ENCODE measurements at places on chromosomes 2 and 18.

DNA sequence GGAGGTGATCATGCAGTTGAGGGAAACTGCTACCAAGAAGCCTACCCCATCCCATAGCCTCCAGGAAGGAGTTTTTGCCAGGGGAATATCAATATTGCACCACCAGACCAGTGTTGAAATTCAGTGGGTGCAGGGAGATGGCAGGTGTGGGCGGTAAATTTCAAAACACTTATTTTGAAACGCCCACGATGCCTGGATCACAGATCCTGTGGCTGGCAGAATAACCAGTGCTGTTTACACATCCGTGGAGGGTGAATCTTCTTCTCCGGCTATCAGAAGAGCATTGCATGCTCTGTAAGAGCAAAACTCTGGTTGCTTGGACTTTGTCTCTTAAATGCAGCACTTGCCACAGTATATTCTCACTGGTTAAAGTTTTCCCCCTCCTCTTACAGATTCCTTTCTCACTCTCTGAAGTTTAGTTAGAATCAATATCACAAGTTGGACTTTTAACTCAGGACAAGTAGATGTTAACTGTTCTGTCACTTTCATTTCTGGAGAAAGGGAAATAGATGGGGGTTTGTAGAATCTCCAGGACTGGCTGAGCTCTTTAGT lies 70.5 kb upstream of the ZCCHC2 start:
- DNase-seq, result no peak

- no peak for DNase-seq
Observed at GRCh38 chr18:46001892-46002291, 34.8 kb upstream of the EPG5 start.

DNA sequence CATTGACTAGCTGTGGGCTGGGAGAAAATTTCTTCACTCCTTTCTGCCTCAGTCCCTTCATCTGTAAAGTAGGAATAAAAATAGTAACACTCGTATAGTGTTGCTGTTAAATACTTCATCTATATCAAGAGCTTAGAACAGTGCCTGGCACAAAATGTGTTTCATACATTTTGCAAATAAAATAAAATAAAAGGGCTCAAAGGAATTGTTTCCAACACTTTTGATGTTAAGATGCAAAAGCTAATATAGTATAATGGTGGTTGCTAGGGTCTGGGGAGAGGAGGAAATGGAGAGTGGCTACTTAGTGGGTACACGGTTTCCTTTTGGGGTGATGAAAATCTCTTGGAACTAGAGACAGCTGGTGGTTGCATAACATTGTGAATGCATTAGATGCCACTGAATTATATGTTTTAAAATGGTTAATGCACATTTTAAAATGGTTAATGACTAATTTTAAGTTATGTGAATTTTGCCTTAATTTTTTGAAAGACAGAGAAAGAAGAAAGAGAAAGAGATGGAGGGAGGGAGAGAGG lies 542.1 kb upstream of the ID2 start:
- no peak for DNase-seq

GRCh38 chr2:232781765-232782164 lies 5.4 kb upstream of the KCNJ13 start:
- DNase-seq, result no peak

GRCh38 chr2:24957976-24958375 lies 13.8 kb downstream of the DNAJC27 start:
- no peak for DNase-seq

GRCh38 chr2:172415157-172415864 lies 12.1 kb upstream of the ITGA6 start:
- no peak for DNase-seq

GRCh38 chr2:37454851-37455762 lies 110.7 kb downstream of the QPCT start:
- DNase-seq, result no peak

- no peak for DNase-seq
Observed at GRCh38 chr2:219650426-219651248, 23.2 kb downstream of the SLC4A3 start.

GRCh38 chr2:17245906-17246305 lies 272.3 kb downstream of the RAD51AP2 start:
- no peak for DNase-seq

DNA sequence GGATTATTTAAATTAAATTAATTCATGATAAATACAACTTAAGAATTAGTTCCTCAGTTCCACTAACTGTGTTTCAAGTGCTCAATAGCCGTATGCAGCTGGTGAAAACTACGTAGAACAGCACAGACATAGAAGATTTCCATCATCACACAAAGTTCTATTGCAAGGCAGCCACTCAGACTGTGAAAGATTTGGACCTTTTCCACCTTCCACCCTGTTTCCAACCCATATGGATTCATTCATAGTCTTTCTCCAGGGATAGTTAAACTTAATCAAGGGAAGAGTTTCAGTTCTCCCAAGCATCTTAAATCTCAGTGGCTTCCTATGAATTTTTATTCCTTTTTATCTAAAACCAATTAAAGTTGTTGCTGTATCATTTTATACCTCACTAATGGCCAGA lies 2030.8 kb downstream of the SUCLG1 start:
- DNase-seq, result no peak

DNA sequence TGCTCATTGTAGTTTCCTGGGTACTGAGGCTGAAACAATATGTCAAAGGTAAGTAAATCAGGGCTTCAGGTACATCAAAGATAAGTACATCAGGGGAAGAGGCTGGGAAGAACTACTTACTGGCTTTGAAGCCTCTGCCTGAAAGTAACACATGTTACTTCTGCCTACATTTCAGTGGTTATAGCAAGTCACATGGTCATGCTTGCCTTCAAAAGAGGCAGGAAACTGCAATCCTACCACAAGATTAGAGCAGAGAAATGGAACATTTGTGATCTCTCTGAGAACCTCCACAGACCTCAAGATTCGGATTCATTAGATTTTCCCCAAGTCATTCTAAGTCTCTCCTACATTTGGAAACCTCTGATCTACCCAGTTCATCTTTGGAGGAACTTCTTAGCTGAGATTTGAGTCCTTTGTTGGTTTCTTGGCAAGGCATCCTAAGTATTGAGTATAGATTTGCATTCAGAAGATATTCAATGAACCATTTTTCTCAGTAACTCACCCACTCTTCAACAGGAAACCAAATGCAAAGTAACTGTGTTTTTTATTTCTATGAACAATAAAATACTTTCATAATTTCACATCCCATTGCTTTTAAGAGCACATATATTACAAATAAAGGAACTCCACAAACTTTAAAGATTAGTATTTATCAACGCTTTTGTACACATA lies 48.5 kb upstream of the CCDC195 start:
- no peak for DNase-seq

GRCh38 chr18:48639772-48640432 lies 101.1 kb downstream of the CTIF start:
- DNase-seq, result no peak

GRCh38 chr2:206984206-206984605 lies 44.9 kb downstream of the CPO start:
- no peak for DNase-seq

GRCh38 chr2:159545085-159545484 lies 71.3 kb downstream of the BAZ2B start:
- DNase-seq, result no peak

GRCh38 chr2:207238831-207239701 lies 73.3 kb upstream of the KLF7 start:
- DNase-seq, result no peak

DNA sequence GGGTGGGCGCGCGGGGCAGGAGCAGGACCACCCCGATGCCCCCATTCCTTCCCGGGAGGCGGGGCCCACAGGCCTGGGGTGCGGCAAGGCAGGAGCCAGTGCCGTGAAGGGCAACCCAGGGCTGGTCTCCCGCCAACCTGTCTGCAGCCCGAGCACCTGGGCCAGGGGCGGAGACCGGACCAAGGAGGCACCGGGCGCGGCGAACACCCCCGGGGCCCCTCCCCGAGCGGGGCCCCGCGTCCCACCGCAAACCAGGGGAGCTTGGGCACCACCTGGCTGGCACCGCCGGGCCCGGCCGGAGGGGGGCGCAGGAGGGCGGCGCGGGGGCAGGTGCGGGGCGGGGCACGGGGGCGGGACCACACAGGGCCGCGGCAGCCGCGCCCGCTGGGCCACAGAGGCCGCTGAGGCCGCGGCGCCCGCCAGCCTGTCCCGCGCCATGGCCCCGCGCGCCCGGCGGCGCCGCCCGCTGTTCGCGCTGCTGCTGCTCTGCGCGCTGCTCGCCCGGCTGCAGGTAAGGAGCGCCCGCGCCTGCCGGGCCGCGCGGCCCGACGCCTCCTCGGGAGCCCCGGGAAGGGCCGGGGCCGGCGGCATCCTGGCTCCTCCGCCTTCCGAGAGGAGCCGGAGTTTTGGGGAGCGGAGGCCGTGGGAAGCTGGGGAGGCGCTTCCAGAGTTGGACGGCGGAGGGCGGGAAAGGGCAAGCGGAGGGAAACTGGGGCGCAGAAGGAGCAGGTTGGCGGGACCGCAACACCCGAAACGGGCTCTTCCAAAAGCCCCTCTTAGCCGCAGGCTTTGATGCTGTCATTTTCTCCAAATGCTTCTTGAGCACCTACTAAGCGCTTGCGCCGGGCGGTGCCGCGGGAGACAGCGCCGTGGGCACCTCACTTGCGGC lies at the start of gene TNFRSF11A:
TSS of gene TNFRSF11A (plus strand) at position 394 of the 889 bp plus-strand sequence. CDS start at position 437, 43 bp downstream.
- DNase-seq, result peak; percentile 56

DNA sequence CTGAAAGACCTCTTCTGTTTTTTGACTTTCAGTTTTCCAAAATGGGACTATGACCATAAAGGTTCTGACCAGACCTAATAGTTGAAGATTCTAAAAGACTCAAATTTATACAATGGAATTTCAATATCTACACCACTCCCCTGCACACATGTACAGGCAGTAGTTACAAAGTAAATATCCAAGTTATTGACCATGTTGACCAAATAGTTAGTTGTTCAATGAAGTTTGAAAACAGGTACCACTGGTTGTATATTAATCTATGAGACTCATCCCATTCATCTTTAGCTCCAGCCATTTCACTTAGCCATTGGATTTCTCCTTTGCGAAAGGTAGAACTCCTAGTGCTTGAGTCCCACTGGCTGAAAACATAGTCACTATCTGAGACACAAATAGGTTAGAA lies 277.4 kb downstream of the SETBP1 start:
- no peak for DNase-seq

DNA sequence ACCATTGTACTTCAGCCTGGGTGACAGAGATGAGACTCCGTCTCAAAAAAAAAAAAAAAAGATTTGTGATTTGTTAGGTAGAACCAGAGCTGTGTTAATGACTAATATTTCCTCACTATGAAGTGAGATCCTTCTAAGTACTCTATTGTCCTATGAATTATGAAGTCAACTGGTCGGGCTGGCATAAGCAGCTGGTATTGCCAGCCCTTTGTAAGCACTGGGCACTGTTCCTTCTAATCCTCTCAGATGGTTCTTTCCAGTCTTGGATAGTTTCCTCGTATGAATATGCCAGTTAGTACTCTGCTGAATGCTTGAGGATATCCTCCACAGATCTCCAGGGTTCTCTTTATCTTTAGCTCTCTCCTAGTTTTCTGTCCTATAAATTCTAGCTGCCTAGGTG lies 223.1 kb upstream of the SP5 start:
- no peak for DNase-seq

GRCh38 chr18:33264566-33264965 lies 176.0 kb downstream of the CCDC178 start:
- DNase-seq, result no peak

DNA sequence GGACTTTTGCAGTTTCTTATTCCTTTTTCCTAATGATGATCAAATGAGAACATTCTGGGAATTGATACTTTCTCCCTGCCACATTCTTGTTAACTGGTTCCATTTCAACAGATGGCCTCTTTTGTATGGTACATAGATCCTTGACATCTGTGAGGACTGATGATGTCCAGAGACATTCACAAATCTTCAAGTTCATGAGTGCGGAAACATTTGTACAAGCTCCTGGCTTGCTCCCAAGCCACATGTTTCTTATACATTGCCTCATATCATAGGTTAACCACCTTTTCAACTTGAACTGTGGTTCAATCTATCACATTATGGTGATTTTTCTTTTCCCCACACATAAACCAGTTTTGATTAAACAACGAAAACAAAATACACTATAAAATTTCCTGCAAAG lies 267.3 kb downstream of the CLIP4 start:
- no peak for DNase-seq

DNA sequence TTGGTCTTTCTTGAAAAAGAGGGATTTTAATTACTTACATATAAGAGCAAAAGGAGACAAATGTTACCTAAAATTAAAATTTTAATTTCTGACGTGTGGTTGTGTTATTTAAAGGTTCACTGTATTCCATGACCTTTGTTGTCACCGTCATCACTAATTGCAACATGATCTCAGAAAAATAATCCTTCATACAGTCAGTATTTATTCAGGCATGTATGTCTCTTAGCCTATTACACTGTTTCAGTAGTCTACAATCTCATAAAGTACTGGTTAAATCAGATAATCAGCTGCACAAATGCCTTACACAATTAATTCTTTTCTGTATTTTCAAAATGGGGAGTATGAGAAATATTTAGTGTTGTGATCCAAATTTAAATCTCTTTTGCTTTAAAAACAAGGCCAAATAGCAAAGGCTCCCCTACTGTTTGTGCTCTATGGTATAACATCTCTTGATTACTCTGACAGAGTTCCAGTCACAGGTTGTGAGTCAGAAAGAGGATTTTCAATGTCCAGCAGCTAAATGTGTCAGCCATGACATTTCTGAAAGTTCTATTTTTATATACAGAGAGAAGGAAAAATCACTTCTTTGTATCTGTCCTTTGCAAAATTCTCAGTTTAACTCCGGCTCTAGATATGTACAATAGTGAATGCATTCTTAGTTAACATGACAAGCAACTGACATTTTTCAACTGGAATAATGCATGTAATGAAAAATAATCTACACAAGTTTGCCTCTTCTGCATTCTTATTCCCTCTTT lies 184.0 kb downstream of the FIGN start:
- DNase-seq, result no peak

DNA sequence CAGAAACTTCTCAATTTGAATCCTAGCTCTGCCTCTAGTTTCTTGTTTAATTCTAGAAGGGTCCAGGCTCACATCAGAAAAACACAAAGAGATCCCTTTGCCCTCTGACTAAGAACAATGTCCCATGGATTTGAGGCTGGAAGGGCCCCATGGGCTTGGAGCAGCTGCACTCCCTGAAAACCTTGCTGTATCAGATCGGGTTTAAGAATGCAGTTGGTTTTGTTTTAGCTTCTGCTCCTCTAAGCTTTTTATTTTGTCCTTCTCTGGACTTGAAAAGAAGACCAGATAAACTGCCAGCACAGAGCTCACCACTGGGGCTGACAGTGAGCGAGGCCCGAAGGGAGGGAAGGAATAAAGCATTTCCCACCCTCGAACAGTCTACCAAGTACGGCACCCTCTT lies 69.2 kb upstream of the WIPF1 start:
- DNase-seq, result no peak

GRCh38 chr2:23487735-23488492 lies 102.9 kb downstream of the KLHL29 start:
- DNase-seq, result no peak

- DNase-seq, result no peak
Observed at GRCh38 chr18:34632321-34632720, 77.8 kb upstream of the DTNA start.

DNA sequence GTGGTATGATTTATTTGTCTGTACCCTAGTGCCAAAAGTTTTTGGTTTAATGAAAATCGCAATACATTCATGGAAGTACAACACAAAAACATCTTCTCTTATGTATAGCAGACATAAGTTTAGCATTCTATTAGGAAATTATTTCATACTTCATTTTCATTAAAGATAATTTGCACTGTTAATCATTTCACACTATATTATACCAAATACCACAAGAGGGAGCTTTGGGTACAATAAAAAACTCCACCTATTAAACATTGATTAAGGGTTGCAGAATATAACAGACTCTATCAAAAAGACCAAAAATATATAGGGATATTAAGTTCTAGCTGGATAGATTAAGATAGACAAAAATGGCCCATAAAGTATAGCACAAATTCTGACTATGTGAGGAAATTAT lies 79.0 kb downstream of the SLC66A3 start:
- DNase-seq, result no peak

- DNase-seq, result no peak
Observed at GRCh38 chr2:28403370-28403956, 10.8 kb downstream of the FOSL2 start.
